ENCODE measurements at places on chromosomes 5 and 9.

- DNase-seq: no peak
Measured at GRCh38 chr5:88583471-88583870, 299.5 kb downstream of the MEF2C start.

GRCh38 chr5:170192829-170193228 lies 40.0 kb upstream of the C5orf58 start:
- DNase-seq: no peak

- no peak for DNase-seq
Measured at GRCh38 chr5:152514827-152515397, 109.8 kb upstream of the NMUR2 start.

GRCh38 chr9:14863402-14863801 lies 46.8 kb downstream of the FREM1 start:
- DNase-seq: no peak

GRCh38 chr9:111179577-111179976 lies 141.3 kb upstream of the LPAR1 start:
- DNase-seq: no peak

GRCh38 chr9:129964901-129965734 lies 77.9 kb downstream of the FNBP1 start:
- DNase-seq: peak; percentile 40

GRCh38 chr5:160441311-160441781 lies 19.7 kb downstream of the PTTG1 start:
- DNase-seq: no peak

- no peak for DNase-seq
Measured at GRCh38 chr5:105218018-105218417, 1655.4 kb upstream of the NUDT12 start.

DNA sequence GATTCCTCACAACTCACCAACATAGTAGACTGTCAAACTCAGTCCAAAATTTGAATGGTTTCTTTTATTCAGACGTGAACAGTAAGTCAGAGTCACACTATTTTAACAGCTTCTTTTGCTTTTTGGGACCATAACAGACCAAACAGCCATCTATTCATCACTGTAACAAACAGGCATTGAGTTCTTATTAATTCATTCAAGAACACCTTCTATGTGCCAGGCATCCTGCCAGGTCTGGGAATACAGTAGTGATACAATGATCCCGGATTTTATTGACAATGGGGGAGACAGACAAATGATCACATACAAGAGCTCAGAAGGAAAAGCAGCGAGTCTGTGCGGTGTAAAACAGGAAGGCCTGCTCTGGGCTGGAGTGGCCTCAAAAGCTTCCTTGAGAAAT lies 153.3 kb upstream of the ERCC6L2 start:
- peak; percentile 32 for DNase-seq

DNA sequence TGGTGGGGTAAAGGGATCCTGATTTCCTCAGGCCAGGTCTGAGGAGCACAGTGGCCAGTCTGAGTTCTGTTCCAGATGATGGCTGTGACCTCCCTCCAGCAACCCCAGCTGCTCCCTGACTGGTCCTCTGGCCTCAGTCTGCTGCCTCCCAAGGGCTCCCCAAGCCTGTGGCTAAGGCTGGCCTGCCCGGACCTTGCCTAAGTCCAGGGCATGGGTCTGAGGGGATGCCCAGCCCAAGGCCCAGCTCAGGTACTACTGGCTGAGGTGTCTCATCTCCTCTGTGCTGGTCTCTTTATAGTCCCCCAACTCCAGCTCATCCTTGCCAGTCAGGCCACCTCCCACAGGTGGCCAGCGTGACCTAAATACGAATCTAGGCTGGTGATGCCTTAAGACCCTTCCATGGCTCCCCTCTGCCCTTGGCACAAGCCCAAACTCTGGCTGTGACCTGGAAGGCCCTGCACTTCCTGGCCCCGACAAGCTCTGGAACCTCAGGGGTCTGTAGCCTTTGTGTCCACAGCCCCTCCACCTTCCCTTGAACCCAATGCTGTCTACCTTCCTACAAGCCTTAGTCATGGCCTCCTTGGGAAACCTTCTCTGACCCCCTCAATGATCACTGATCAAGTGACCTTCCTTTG lies 9.8 kb downstream of the KIF12 start:
- no peak for DNase-seq

- DNase-seq: no peak
Measured at GRCh38 chr5:43121913-43122484, 1.3 kb downstream of the ZNF131 start.

GRCh38 chr9:112872019-112872418 lies 18.7 kb downstream of the SLC46A2 start:
- DNase-seq: no peak

- no peak for DNase-seq
Measured at GRCh38 chr5:138353560-138354080, 1.1 kb downstream of the KDM3B start.

- DNase-seq: no peak
Measured at GRCh38 chr9:107700847-107701246, 211.3 kb upstream of the KLF4 start.

DNA sequence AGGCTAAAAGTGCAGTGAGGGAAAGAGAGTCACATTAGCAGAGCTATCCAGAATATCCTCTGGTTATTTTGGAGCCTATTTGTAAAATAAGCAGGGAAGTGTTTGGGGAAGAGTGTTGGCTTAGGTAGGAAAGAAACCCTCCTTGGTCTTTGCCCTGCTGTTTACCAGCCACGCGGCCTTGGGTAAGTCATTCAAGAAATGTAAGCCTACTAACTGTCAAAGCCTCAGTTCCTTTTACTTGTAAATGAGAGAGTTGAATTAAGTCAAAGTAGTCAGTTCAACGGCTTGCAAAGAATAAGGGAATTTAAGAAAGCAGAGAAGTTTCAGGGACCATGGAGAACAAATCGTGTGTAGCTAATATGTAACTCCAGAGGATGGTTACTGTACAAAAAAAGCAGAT lies 75.8 kb upstream of the TNC start:
- DNase-seq: no peak

DNA sequence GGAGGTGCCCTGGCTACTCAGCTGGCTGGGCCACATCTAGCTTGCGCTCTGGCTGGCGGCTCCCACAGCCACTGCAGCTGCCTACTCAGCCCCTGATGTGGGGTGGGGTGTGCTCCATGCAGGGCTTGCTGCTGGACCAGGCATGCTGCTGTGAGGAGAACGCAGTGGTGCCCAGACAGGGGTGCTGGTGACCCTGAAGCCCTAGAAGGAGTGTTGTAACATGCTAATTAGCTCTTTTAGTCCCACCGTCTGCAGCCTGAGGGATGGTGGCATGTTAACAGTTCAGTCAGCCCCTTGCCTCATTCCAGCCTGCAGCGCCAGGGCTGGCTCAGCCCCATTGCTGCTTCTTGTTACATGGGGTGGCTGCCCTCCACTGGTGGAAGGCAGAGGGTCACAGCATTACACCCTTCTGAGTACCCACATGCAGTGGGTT lies 642.3 kb downstream of the DMRTA1 start:
- DNase-seq: no peak

DNA sequence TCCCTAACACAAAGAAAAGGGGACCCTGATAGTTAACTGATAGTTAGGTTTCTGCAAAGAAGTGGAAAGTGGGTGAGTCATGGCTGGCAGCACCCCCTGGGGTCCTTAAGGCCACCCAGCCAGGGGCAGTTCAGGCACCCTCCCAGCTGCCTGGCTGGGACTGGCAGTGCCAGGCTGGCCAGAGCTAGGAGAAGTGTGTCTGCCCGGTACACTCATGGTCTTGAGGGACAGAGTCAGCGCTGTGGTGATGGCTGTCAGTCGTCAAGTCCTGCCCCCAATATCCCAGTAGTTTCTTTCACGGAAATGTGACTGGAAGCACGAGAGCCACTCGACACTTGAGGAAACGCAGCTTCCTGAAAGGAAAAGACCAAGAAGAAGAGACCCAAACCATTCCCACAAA lies 22.3 kb upstream of the CNOT6 start:
- DNase-seq: no peak

DNA sequence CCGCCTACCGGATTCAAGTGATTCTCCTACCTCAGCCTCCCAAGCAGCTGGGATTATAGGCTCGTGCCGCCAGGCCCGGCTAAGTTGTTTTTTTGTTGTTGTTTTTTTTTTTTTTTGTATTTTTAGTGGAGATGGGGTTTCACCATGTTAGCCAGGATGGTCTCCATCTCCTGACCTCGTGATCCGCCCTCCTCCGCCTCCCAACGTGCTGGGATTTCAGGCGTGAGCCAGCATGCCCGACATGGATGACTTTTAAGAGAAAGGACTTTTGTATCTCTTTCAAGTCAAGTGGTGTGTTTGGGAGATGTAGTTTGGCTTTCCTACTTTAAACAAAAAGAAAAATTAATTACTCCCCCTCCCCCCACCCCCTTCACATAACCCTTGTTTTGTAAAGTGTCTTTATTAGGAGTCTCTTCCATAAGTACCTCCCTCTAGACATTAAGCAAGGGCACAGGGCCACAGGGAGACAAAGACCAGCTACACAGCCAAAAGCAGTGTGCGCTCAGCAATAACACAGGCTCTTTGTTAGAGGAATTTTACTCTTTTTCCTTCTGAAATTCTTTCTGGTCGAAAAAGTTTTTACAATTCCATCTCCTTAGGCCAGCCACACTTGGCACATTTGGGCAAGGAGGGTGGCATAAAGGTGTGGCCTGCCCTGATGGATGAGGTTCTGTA lies 31.2 kb downstream of the JAKMIP2 start:
- DNase-seq: peak; percentile 44

- no peak for DNase-seq
Measured at GRCh38 chr5:158811350-158811749, 288.4 kb downstream of the EBF1 start.

DNA sequence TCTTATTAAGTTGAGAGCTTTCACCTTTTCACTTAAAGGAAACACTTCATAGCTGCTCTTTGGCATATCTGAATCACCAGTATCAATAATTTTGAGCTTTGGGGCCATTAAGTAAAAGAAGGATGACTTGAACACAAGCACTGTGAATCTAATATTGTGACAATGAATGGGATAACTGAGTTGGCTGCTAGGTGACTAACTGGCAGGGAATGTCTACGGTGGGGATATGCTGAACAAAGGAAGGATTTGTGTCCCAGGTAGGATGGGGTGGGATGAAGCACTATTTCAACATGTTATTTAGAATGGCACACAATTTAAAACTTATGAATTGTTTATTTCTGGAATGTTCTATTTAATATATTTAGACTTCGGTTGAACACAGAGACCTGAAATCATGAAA lies 123.6 kb downstream of the TEX10 start:
- DNase-seq: no peak

DNA sequence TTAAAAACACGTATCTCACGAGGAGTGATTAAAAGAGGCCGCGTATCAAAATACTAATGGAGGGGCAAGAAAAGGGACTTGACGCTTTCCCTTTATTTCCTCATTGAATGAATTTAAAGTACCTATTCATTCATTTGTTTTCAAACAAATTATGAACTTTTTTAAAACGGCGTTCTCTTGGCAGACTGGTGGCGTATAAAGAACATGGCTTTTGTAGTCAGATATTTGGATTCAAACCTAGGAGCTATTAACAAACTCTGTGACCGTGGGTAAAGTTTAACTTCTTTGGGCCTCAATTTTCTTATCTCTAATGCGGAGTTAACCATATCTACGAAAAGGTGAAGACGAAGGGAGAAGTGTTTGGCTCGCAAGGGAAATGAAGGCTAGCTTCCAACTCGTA lies 876 bp downstream of the CAAP1 start:
- DNase-seq: peak; percentile 26

- DNase-seq: peak; percentile 56
Measured at GRCh38 chr5:122896598-122897282, 51.3 kb downstream of the SNX24 start.

DNA sequence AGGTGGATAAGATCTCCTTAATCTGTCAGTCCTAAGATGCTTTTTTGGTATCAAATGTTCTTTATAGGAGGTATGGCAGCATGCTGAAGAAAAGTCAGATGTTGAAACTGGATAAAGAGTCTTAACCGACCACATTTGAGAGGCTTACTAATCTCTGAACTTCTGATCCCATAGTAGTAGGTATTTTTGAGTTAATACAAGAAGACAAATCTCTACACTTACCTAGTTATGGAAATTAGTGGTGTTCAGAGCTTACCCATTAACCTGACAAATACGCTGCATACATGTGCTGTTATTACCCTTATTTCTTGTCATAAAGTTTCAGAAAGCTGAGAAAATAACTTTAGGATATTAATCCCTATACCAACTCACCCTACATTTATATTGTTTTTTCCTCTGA lies 83.0 kb downstream of the ISL1 start:
- DNase-seq: no peak

GRCh38 chr5:133295520-133295919 lies 243.7 kb downstream of the HSPA4 start:
- DNase-seq: no peak

DNA sequence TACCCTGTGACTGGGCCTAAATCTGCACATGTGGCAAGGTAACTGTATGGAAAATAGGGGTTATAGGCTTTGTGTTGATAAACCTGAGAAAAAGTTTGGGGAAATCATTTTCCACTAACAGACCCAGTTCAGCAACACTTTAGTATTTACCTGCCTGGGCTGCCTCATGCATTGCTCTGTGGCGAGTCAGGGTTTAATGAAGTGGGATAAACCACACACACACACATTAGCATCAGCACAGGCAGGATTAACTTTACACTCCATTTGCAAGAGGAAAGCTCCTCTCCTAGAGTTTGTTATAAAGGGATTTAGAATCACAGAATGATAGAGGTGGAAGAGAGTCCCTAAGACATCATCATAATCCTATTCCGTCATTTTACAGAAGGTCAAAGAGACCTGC lies 20.0 kb upstream of the ZCCHC7 start:
- no peak for DNase-seq

DNA sequence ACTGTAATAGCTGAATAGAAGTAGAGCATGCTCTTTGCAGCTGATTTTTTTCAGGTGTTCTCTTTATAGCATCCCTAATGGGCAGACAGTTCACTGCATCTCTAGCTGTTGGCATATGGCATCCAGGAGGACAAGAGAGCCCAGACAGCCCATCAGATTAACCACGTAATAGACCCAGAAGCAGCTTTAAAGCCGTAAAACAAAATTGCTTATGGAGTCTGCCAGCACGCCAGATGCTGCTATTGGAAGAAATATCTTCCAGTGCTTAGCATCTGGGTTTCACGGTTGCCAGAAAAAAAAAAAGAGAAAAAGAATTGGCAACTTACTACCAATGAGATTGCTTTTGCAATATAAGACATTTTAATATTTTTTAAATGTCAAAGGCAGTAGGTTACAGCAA lies 869.4 kb upstream of the NUDT12 start:
- DNase-seq: no peak

DNA sequence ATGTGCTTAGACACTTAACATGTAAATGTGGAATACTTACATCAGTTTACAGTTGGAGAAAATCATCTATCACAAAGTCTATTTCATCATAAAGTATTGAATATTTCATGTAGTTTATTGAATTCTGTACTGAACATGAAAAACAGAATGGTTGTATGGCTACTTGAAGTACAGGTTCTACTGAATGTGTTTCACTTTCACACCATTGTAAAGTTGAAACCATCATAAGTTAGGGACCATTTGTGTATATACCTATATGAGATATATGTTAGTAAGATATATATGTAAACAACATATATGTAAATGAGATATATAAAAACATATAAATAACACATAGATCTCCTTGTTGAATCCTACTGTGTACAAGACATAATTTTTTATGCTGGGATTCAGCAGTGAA lies 63.0 kb upstream of the TAF11L2 start:
- no peak for DNase-seq

Measured in stomach (tissue), 19 donors.